ENCODE measurements at places on chromosomes 2 and 18. TPM values are rescaled to one million over a fixed set of nuclear protein-coding genes. Genes with fewer than 3 reads are reported as not detected.

The STON1 gene
- 15.6 TPM for total RNA-seq

The CFAP65 gene
- total RNA-seq: not detected

The DAW1 gene
- not detected for total RNA-seq

The DLX2 gene
- 0.59 TPM for total RNA-seq

The LCT gene
- total RNA-seq: under 0.01 TPM

DNA sequence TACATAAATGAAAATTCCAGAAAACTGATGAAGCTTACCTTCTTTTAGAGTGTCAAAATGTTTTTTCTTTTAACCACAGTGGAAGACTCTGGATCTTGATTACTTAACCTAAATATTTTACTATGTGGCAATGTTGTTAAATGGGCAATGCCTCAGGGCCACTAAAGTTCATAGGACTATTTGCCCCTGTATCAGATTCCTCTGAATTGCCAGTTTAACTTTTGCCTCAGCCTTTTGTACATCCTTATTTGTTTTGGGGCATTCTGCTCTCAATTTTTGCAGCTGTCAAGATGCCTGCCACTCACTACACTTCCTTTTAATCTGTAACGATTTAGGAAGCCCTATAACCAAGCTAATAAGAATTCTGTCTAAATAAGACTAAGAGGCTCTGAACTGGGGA lies 31.7 kb upstream of the SERTAD2 start:
- DNase-seq: no peak

DNA sequence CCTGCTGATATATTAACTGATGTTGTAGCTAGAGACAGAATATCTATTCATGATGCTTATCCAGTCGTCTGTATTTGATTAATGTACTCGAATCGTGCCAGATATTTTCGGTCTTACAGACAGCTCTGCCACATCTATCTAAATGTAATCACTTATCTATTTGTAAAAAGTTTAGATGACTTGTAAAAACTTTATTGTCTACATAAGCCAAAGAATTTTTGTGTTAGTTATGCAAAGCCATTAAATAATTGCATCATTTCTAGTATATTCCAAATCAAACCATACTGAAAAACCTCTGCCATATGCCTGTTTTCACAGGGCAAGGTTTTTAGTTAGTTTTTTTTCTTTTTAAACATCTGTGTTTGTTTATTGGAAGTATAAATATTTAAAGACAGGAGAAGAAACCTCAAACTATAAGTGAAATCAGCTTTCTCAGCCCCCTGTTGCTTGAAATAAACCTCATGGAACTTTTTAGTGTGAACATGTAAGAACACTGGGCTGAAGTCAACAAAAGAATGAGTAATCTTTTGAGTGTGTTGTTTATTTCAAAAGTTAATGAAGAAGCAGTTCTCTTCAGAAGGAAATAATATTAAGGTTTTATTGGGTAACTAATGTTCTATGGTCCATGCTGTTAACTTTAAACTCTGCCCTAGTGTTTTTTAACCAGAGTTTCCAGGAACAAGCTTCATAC lies 657.6 kb upstream of the SYT4 start:
- DNase-seq: no peak

GRCh38 chr2:112671801-112672200 lies 26.1 kb downstream of the SLC20A1 start:
- DNase-seq: no peak

- DNase-seq: no peak
These were observed 682.0 kb upstream of the RAB6C start for GRCh38 chr2:129297430-129297829.

DNA sequence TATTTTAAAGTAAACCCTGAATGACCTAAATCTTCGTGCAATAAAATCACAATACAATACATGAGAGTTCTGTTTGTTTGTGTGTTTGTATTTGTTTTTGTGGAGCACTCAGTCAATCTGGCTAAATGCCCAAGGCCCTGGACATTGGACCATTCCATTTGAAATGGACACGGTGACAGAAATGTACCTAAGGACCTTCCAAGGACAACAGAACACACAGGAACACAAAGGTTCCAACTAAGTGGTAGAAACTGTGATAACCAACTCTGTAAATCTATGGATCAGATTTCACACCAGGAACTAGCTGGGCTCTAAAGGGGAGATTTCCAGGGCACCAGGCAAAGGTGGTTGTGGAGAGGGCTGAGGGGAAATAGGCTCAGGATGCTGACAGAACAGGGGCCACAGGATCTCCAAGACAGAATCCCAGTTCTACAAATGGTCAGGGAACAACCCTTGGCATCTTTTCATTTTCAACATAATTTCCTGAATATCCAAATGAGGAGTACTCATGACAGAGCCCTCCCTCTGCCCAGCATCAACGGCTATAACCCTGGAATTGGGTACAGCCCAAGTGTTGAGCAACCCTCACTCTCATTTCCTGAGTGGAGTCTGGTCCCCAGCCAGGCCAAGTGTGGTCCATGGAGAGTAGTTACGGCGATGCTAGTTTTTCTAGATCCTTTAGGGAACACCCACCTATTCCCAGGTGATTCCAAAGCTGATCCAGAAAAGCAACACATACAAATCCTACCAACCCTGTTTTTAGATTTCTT lies 78.4 kb downstream of the NCKAP5 start:
- no peak for DNase-seq

GRCh38 chr2:134564549-134564948 lies 154.3 kb downstream of the TMEM163 start:
- no peak for DNase-seq

DNA sequence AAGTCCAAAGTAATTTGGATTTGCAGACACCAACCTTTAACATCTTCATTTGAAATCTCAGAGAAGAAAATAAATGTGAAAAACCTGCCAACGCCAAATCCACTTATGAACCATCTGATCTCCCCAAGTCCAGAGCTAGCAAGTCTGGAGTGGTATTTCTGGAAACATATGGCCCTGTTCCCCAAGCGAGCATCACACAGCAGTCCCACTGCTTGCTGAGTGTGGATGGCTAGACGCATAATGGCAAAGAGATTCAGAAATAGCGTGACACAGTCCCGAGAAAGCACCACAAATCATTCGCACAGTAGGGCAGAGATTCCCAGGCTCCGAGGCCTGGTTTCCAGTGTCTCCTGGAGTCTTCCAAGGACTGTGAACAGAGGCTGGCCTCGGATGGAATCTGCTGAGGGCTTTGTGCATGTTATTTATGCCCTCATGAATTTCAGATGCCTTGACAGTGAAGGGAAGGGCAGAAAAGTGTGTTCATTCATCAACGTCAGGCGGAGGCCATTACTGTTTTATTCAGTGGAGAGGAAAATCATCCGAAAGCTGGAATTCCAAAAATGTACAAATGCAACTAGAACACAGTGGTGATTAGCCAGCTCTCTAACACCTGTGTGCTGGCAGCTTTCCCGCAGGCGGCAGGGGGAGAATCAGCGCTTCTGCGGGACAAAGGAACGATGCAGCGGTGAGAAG lies 417.0 kb downstream of the EIPR1 start:
- DNase-seq: peak; percentile 17

DNA sequence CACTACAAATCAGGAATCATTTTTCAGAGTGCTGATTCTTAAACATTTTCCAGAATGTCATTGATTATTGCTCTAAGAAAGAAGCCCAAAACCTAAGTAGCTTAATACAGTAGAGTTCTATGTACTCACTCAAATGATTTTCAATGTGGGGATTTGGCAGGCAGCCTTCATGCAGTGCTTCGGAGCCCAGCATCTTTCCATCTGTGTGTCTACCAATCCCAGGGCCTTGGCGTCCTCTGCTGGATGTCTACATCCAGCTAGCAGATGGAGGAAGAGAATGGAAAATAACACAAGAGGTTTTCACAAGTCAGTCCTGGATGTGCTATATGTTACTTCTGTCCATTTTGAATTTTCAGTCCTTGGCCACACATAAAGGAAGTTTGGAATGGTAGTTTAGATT lies 151.8 kb downstream of the RDH14 start:
- DNase-seq: no peak

- no peak for DNase-seq
These were observed 46.4 kb downstream of the UGP2 start for GRCh38 chr2:63888053-63888452.

DNA sequence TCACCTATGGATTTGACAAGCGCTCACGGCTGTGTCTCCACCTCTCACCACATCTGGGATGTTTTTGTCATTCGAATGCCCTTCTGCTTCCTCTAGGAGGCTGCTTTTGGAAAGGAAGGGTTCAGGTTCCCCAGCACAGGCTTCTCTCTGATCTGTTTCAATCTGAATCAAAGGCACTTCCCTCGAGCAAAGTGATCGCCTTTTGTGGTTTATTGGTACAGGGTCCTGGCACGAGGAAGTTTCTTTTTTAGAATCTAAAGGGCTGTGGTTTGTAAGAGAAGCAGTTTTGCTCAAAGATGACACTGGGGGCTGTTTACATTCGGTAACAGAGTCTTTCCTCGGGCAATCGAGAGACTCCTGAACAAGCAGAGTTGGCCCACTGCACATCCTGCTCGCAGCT lies 145.0 kb downstream of the DAW1 start:
- DNase-seq: no peak

DNA sequence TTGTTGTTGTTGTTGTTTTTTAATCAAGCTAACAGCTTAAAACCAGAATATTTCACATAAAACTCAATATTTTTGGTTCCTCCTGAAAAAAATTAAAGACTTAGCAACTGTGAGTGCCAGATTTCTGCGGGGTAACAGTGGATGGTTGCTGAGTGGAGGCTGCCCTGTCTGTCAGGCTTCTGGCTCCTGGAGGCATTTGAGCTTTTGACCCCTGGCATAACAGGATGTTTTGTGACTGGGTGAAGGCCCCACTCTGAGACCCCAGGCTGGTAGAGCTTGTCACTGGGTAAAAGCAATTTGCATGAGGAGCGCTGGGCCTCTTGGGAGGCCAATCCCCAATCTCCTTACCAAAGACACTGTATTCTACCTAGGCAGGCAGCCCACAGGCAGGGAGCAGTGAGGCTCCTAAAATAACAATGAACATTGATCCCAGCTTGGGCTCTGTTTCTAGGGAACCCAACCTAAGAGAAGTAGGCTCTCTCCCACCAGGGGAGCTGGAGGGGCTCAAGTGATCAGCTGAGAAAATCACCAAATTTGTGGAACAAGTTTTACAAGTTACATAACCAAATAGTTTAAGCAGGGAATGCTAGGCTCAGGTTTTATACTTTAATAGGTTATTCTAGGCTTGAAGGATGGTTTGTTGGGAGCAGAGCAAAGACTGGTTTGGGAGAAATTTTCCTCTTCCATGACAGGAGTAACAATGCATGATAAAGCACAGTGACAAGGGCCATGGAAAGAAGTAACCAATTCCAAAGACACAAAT lies 5.9 kb upstream of the SPRED2 start:
- DNase-seq: no peak
